ENCODE measurements at places on chromosomes 4 and X. TPM values are rescaled to one million over a fixed set of nuclear protein-coding genes. Genes with fewer than 3 reads are reported as not detected.
A peak's percentile ranks its signal among the peaks of the same experiment; 100 is the strongest.

GRCh38 chr4:40323866-40324265, 11.3 kb upstream of the CHRNA9 start:
- no peak for DNase-seq

GRCh38 chr4:176583278-176583677, 209.4 kb downstream of the VEGFC start:
- no peak for DNase-seq

- peak; percentile 51 for DNase-seq
These were observed 27.9 kb upstream of the NAF1 start for GRCh38 chr4:163194593-163194992.

DNA sequence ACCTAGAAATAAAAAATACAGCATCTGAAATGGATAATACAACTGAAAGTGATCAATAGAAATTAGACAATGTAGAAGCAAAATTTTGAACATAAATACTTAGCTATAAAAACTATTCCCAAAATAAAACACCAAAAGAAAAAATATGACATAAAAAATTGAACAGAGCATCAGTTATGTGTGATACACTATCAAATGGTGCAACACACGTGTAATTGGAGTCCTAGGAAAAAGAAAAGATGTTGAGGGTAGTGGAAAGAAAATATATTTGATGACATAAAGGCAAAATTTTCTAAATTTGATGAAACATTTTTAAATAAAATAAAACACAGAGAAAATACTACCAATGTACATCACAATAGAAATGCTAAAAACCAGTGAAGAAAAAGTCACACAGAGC, 63.1 kb downstream of the NPY2R start:
- no peak for DNase-seq

GRCh38 chrX:143873343-143873742, 10.5 kb upstream of the UBE2NL start:
- DNase-seq: no peak

DNA sequence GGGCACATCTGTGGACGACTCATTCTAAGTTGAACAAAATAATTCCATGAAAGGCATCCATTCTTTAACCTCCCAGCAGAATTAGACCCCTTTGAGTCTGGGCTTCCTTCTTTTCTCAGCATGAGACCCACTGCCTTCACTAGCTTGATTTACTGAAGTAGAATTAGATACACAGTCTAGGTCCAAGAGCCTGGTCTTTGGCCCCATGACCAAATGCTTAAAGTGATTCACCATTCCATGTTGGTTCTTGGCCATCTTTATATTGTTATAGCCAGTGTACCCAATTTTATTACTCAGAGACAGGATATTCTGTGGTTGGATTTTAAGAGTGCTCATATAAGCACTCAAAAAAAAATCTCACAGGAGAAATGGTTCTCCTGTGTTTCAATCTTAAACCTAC, 155.3 kb upstream of the GPC4 start:
- DNase-seq: no peak

DNA sequence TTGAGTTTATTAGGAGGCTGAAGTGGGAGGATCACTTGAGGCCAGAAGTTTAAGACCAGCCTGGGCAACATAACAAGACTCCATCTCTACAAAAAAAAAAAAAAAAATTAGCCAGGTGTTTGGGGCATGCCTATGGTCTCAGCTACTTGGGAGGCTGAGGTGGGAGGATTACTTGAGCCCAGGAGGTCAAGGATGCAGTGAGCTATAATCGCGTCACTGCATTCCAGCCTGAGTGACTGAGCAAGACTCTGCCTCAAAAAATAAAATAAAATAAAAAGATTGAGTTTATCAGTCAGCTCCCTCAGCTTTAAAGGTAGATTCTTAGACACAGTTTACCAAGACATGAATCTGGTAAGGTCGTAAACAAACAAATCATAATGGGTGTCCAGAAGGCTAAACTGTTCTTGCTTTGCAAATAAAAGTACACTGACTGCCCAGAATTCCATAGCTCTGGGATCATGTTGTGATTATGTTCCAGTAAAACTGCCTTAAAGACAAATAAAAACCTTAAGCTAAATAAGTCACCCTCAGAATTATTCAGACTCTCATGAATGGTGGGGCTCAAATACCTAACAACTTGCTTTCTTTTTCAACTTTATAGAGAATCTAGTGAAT, 18.7 kb downstream of the APOO start:
- DNase-seq: no peak

GRCh38 chr4:53348046-53348445, 17.8 kb downstream of the SCFD2 start:
- no peak for DNase-seq

DNA sequence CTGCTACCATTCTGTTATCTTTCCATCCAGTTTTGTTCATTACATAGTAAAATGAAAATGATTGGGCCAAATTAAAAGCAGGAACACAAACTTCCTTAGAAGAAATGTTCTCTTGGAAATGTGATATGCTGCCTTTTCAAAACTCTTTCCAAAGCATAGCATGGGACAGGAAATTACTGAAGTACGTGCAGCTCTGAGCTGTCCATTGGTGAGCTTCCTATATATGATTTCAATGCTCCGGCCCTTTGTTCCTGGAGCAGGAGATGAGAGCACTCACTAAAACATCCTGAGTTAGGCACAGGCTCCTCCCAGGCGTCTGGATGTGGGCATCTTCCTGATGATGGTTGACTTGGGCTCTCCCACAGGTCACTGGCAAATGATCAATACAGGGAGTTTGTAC, 33.0 kb upstream of the ANXA3 start:
- no peak for DNase-seq

Gene ARAF
- polyA plus RNA-seq: 115 TPM

Gene GPR50
- 0.18 TPM for polyA plus RNA-seq

Gene FAM90A26
- polyA plus RNA-seq: not detected

Gene MTNR1A
- not detected for polyA plus RNA-seq

Gene CFI
- 1.0 TPM for polyA plus RNA-seq

Gene CLDN22
- polyA plus RNA-seq: not detected

Gene SNX25
- 8.6 TPM for polyA plus RNA-seq

Gene CT45A5
- polyA plus RNA-seq: not detected

Gene SYN1
- 1.9 TPM for polyA plus RNA-seq

Gene KIF4A
- 0.38 TPM for polyA plus RNA-seq
